ENCODE measurements at places on chromosomes 13 and 19. TPM values are rescaled to one million over a fixed set of nuclear protein-coding genes. Genes with fewer than 3 reads are reported as not detected.

MYBPC2 gene
- total RNA-seq, result not detected

VSTM2B gene
- total RNA-seq, result not detected

NCLN gene
- total RNA-seq, result 33.9 TPM

TMEM238 gene
- total RNA-seq, result 44.6 TPM

FRY gene
- total RNA-seq, result 50.4 TPM

ZNF560 gene
- total RNA-seq, result 0.13 TPM

PCDH17 gene
- total RNA-seq, result 26.0 TPM

ZNF723 gene
- total RNA-seq, result not detected

ZNF708 gene
- 25.1 TPM for total RNA-seq

FLT1 gene
- total RNA-seq, result 23.4 TPM

All from thyroid gland (tissue), 4 donors.